ENCODE measurements at places on chromosomes 12 and 14.

- no peak for DNase-seq
Observed at GRCh38 chr12:106074706-106075392, 63.9 kb downstream of the NUAK1 start.

DNA sequence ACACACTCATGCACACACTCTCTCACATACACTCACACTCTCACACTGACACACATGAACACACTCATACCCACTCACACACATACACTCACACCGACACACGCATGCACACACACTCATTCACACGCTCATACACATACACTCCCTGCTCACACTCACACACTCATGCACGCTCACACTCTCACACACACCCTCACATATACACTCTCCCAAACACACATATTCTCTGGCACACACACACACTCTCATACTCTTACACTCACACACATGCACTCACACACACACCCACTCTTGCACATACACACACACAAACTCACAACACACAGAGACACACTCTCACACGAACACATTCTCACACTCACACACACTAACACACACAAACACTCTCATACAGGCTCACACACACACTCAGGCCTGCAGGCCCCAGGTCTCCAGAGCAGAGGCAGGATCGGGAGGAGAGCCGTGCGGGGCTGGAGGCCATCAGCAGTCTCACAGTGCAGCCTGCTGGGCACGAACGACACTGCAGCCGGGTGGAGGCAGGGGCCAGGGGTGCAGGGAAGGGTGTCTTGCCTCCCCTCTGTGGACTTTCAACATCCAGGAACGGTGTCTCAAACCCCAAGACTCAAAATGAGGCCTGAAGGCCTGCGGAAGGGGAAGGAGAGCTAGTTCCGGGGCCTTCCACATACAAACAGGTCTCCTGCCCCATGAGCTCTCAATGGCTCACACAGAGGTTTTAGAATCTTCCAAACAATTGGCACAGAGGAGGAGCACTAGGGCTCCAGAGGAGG is 148.7 kb downstream of the ANO2 start:
- no peak for DNase-seq

DNA sequence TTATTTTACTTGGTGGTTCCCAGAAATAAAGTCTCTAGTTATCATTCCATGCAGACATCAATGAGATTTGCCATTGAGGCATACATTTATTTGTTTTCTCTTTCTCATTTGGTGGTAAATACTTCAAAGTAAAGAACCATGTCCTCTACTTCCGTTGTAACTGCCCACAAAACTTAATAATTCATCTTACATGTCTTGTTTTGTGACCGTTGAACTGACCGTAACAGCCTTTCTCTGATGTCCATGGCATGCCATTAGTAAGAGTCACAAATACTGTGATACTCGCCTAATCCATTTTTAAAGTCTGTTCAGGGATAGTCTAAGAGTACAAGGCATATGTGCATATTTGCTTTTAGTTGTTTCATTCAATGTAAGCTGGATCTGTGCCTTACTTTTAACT is 145.3 kb downstream of the ETV6 start:
- no peak for DNase-seq

DNA sequence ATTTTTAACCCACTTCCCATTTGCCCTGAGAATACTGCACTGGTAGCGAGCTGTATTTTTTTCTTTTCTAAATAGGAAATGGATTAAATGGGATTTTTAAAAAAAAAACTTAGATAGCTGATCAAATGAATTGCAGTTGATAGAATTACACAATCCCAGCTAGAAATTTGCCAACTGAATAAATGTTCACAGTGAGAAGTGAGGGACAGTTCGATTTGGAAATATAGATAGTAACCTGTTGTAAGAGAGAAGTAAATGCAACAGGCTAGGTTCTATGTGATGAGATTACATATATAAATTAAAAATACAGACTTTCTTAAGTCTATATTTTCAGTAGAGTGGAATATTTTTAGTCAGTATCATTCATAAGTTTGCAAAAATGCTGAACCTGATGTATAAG is 48.1 kb upstream of the SMCO2 start:
- no peak for DNase-seq

DNA sequence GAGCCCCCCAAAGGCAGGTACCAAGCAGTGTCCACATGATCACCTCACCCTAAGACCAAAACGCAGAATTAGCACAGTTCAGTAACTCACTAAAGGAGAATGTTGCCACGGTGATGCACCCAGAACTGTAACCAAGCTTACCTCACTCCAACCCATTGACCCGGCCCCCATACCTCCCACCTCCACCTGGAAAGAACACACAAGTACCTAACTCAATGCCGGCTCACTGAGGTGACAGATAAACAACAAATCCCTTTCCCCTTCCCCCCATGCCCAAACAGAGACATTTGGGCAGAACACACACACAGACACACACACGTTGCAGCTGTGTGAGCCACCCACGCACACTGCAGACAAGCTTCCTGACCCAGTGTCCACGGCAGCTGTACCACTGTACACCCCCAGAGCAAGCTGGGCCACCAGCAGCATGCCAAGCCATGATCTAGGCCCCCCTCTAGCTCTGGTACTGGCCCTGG is 1.3 kb downstream of the RAPGEF3 start:
- DNase-seq = no peak

DNA sequence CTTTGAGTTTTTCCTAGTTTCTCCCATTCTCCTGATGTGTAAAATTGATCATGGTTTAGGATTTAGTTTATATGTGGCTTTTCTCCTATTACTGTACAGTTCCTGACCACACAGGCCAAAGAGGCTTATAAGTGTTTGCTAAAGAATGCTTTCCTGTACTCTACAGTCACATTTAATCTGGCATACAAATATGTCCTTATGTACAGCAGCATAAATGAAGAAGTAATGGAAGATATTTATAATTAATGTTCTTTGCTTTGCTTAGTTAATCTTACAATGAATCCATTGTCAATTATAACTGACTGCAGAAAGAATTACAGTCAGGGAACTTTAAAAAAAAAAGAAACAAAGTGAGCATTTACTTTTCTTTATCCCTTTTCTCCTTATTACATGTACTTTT is 293.9 kb downstream of the KCNC2 start:
- DNase-seq = no peak

DNA sequence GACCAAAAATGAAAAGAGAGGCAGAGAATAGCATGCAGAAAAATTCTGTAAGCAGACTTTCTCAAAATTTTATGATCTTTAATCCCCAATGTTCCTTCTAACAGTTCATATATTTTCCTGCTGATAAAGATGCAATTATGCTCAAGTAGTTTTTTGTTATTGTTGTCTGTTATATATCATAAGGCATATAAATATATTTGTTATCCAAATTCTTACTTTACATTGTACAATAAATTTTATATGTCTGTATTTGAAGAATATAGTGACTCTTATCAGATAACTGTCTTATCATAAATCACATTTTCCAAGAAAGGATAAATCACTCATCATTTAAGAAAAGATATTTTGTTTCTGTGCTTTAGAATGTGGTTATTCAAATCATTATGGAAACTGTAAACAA is 2.6 kb downstream of the RASSF9 start:
- DNase-seq = no peak

DNA sequence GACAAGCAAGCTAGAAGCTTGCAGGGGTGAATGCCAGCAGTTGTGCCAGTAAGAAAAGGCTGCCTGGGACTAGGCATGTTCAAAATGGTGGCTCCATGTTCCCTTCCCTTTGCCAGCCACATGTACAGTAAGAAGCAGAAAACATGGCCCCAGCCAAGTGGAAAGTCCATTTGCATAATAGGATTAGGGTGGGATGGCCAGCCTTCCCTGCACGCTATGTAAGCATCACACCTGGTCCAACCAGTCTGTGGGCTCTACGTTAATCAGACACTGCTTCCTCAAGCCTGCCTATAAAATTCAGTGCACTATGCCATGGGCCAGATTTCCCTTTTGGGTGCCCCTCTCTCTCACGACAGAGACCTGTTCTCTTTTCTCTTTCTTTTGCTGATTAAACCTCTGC is 288.4 kb downstream of the GXYLT1 start:
- no peak for DNase-seq

GRCh38 chr14:50501642-50502041 is 30.7 kb downstream of the MAP4K5 start:
- peak; percentile 62 for DNase-seq

- DNase-seq = no peak
Observed at GRCh38 chr14:52013984-52014600, 24.7 kb downstream of the RTRAF start.

- DNase-seq = no peak
Observed at GRCh38 chr14:104979758-104980610, 1.8 kb upstream of the AHNAK2 start.

GRCh38 chr14:20334017-20334416 is 938 bp upstream of the CCNB1IP1 start:
- DNase-seq = no peak

- no peak for DNase-seq
Observed at GRCh38 chr12:82848845-82849244, 162.1 kb downstream of the TMTC2 start.

- no peak for DNase-seq
Observed at GRCh38 chr14:99073431-99073830, 198.6 kb downstream of the BCL11B start.

DNA sequence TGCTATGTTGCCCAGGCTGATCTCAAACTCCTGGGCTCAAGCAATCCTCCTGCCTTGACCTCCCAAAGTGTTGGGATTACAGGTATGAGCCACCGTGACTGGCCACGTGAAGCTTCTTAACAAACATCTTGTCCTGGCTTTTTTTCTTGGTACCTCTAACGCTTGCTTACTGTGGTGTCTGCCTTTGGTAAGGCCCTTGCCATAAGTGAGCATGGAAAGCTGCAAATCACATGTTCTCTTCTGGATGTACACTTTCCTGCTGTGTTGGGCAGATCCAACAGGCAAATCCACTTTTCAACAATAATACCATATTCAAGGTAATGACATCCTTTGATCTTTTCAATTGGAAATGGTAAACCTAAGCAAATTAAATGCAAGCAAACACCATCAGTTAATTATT is 54.6 kb downstream of the ARF6 start:
- DNase-seq = no peak

GRCh38 chr14:28298156-28298555 is 468.4 kb upstream of the FOXG1 start:
- no peak for DNase-seq

- DNase-seq = no peak
Observed at GRCh38 chr14:103545915-103546651, 16.4 kb downstream of the BAG5 start.

DNA sequence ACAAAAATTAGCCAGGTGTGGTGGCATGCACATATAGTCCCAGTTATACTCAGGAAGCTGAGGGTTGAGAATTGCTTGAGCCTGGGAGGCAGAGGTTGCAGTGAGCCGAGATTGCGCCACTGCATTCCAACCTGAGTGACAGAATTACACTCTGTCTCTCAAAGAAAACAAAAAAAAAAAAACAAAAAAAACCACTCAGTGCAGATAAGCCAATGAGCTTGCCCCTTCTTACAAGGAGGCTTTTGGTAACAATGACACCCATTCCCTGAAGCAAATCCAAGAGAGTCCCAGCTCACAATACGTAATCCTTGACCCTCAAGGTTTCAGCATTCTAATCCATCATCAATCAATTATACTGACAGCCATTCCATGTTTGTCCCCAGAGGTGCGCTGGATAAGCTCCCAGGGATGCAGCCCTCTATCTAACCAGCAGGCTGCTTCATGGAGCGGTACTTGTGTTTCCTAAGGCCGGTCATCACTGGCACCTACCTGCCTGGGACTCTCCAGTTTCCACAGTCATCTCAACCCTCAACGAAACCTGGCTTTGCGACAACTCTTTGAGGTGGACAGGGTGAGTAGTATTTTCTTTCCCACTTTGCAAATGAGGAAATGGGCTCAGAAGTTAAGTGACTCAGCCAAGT is 12.4 kb downstream of the GCN1 start:
- DNase-seq = no peak

GRCh38 chr14:51018521-51018920 is 74.2 kb upstream of the PYGL start:
- no peak for DNase-seq

- peak; percentile 43 for DNase-seq
Observed at GRCh38 chr12:64452559-64453329, 824 bp downstream of the TBK1 start.

DNA sequence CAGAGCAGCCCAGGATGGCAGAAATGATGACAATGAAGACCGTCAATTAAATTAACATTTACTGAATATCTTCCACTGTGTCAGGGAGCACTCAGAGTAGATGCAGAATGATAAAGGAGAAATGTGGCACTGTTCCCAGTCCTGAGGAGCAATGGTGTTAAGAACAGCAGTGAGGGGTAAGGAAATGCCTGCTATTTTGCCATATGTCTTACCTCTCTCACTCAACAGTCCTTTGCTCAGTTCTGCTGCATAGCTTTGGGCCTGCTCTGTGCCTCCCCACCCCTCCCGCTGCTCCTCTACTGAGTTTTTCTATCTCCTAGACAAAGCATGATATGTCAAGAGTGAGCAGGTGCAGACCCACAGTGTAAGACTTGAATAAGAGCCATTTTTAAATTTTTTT is 318.8 kb downstream of the NAV3 start:
- no peak for DNase-seq

- no peak for DNase-seq
Observed at GRCh38 chr14:57022608-57023007, 212.3 kb upstream of the OTX2 start.

- DNase-seq = no peak
Observed at GRCh38 chr12:10070380-10070779, 28.4 kb downstream of the CLEC1A start.

DNA sequence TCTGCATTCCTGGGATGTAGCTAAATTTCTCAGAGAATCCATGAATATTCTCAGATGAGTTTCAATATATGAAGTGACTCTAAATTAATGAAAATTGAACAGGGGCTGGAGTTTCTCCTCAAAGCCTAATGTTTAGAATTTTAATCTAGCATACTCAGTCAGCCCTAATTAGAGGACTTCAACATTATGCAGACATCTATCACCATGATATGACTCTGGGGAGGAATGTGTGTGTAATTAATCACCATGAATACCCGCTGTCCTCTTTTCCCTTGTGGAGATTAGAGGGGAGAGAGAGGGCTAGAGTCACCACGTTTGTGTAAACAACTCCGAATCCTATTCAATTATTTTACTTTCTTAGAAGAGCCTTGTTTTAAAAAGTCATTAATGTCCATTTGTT is 698.6 kb upstream of the MDGA2 start:
- DNase-seq = no peak

DNA sequence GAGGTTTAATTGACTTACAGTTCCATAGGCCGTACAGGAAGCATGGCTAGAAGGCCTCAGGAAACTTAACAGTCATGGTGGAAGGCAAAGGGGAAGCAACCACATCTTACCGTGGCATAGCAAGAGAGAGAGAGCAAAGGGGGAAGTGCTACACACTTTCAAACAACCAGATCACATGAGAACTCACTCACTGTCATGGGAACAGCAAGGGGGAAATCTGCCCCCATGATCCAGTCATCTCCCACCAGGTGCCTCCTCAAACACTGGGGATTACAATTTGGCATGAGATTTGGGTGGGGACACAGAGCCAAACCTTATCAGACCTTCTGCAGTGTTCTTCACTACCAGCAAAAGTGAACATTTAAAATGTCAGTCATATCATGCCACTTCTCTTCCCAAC is 58.9 kb downstream of the USP15 start:
- no peak for DNase-seq

- peak; percentile 29 for DNase-seq
Observed at GRCh38 chr12:47504775-47505446, 200.9 kb downstream of the RPAP3 start.
